Trophoblast cell (in vitro differentiated cells and primary cell): ENCODE measurements at places on chromosomes 6 and 20.

- DNase-seq, result no peak
Observed at GRCh38 chr20:52874241-52874640, 97.9 kb upstream of the TSHZ2 start.

GRCh38 chr6:112116221-112116620, 28.8 kb downstream of the FAM229B start:
- DNase-seq, result no peak

DNA sequence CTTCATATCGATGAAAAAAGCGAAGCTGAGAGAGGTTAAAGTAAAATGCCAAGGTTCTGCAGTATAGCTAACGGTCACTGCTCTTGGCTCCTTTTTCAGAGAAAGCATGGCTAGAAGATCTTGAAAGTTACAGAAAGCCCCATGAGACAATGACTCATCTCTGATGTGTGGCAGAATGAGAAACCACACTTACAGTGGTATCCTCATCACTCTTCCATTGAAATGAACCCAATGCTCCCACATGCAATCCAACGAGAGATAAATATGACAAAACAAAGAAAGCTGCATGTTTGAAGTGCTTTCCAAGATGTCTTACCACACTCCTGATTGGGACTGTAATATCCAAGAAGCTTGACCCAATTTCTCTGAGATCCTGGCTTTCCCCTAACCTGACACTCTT, 694.9 kb downstream of the PRKN start:
- no peak for DNase-seq

DNA sequence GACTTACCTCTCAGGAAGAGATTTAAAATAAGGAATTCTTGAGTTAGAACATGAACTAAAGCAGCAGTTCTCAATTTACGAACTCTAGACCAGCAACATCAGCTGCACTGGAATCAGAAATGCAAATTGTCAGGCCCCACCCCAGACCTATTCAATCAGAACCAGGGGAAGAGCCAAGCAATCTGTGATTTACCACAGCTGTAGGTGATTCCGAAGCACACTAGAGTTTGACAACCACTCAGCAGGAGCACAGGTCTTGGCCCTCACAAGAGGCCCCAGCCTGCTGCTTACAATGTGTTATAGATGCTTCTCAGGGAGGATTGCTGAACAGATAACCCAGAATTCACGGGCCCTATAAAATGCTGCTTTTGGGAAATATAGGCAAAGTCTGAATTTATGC, 279.2 kb downstream of the PTPRK start:
- DNase-seq, result no peak

DNA sequence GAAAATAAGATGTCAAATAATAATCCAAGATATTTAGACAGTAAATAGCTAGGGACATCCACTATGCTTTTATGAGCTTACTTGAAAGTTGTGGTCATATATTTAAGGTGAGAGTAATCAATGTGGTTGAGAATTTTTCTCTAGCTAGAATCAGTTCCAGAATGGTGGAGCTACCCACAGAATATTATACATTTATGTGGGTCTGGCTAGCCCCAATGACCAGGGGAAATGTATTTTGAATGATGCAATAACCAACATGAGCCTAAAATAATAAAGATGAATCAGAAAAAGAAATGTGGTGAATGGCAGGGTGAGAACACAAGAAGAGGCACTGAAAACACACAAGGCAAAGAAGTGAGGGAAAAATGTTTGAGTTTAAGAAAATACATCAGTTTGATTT, 325.7 kb downstream of the TBC1D32 start:
- DNase-seq, result no peak

- DNase-seq, result peak; percentile 88
Observed at GRCh38 chr20:47319517-47320252, 36.8 kb downstream of the ZMYND8 start.

DNA sequence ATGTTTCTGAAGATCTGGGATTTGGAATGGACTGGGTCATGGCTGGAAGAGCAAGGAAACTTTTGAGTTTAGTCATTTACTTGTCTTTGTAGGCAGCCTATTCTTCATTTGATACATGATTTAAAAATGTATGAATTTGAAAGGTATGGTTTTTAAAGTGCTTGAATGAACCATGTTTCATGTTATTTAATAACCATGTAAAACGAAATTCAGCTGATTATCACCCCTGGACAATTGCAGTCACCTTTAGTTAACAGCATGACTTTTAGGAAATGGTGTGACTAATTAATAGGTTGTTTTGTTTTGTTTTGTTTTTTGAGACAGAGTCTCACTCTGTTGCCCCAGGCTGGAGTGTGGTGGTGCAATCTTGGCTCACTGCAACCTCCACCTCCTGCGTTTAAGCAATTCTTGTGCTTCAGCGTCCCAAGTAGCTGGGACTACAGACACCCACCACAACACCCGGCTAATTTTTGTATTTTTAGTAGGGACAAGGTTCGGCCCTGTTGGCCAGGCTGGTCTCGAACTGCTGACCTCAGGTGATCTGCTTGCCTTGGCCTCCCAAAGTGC, 2.1 kb downstream of the STX11 start:
- peak; percentile 86 for DNase-seq

GRCh38 chr20:51734876-51735720, 33.1 kb downstream of the ATP9A start:
- DNase-seq, result no peak

DNA sequence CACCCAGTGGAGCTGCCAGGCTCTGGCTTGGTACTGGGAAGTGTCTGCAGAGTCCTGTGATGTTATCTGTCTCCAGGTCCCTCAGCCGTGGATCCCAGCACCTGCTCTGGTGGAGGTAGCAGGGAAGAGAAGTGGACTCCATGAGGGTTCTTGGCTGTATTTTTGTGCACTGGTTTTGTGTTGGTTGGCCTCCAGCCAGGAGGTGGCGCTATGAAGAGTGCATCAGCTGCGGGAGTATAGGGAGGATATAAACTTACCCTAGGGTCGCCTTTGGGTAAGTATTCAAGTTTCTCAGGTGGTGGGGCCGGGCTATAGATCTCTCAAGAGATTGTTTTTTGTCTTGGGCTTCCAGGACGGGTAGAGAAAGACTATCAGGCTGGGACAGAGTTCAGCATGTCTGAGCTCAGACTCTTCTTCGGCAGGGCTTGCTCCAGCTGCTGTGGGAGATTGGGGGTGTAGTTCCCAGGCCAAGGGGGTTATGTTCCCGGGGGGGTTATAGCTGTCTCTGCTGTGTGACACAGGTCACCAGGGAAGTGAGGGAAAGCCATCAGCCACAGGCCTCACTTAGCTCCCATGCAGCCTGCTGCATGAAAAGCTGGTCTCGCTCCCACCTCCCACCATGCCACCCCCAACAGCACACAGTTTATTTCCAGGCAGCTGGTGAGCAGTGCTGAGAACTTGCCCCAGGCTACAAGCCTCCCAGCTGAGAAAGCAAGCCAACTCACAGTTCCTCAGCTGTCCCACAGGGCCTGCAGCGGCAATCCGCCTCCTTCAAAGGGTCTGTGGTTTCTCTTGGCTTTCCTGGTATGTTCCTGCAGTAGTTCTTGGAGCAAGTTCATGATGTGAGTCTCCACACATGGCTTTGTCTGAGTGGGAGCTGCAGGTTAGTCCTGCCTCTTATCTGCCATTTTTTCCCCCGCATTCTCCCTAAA, 115.7 kb downstream of the AIG1 start:
- peak; percentile 98 for DNase-seq

GRCh38 chr20:57322476-57322875, 7.1 kb upstream of the SPO11 start:
- no peak for DNase-seq
